Cerebellar nuclear complex (tissue), 1 donor: ENCODE measurements at places on chromosomes 3 and 15.

DNA sequence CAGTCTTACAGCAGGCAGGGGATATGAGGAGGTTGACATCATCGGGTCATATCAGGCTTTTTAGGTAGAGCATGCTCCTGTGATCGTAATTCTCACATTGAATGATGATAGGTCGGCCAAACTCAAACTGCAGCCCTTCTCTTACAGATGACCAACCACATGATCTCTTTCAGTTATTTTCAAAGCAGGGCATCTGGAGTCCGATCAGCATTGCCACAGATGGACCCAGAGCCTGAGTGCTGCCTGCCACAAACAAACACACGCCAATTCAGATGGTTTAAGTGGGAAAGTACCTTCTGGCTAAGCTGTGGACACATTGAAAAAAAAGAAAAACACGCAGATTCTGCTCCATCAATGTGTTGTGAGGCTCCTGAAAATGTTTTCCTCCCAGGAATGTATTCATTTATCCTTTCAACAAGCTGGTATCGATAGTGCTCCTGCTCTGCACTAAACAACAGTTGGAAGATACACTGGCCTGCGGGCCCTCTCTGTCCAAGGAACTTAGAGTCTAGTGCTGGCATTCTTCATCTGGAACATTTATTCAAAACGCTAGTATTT is 31.2 kb downstream of the ARPP21 start:
- peak; percentile 67 for DNase-seq

DNA sequence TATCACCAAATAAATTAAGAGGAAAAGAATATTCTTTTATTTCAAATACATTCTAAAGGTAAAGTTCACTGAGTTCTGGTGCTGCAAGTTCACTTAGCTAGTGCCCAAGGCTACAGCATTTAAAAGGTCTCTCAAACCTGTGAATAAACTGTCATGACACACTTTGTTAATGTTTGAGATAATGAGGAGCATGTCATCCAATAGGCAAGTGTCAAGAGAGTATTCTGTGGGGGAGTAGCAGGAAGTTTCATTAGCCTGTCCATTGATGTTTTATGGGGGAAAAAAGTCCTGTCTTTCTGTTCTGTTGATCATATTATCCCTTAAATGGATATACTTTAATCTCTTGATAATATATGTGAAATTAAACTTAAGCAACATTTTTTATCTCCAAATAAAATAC is 4.0 kb downstream of the SPESP1 start:
- DNase-seq, result no peak

GRCh38 chr15:45631776-45632175 is 3.1 kb upstream of the SQOR start:
- DNase-seq, result no peak

GRCh38 chr3:100613721-100614390 is 4.5 kb downstream of the ADGRG7 start:
- no peak for DNase-seq

DNA sequence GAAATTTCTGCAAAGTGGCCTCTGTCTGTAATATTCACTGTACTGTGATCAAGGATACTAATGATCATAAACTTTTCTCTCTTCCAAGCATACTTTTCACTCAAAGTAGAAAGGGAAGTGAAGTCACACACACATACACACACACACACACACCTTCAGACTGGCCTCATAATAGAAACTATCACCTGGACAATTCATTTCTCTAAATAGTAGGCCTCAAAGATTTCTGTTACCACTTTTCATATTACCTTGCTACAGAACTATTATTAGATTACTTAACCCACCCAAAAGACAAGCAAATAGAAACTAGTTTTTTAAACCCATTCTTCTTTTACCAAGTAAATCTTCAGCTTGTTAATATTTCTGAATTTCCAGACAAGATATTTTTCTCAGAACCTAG is 12.2 kb downstream of the CPB1 start:
- no peak for DNase-seq

DNA sequence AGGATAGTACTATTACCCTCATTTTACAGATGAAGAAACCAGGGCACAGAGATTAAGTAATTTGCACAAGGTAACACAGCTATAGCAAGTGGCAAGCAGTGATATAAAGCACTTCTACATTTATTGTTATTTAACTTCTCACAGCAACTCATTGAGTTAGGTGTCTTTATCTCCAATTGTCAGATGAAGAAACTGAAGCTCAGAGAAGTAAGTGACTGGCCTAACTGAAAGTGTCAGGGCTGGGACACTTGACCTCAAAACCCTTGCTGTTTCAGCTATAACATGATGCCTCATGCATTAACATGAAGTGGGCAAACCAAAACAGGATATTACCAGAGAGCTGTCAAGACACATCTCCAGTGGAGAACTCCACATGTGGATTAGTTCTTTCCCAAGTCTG is 65.8 kb upstream of the LEKR1 start:
- no peak for DNase-seq

GRCh38 chr3:151890721-151891141 is 17.3 kb downstream of the SUCNR1 start:
- DNase-seq, result no peak

DNA sequence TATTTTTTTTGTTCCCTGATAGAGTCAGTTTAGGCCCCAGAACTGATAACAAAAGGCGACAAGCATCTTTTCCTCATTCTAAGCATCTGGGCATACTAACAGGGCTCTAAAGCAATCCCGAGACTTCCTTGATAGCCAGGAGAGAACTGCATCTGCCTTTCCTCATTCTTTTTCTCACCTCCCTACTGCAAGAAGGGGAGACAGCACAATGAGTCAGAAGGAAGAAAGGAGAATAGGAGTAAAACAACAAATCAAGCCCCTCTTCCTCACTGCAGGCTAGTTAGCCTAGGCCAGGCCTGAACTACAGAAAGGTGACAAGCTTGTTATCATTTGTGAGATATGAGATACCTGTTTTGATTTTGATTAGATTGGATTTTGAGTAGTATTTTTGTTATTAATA is 97.9 kb downstream of the NAALADL2 start:
- DNase-seq, result no peak

- DNase-seq, result no peak
Observed at GRCh38 chr3:168117853-168118313, 22.2 kb upstream of the GOLIM4 start.

DNA sequence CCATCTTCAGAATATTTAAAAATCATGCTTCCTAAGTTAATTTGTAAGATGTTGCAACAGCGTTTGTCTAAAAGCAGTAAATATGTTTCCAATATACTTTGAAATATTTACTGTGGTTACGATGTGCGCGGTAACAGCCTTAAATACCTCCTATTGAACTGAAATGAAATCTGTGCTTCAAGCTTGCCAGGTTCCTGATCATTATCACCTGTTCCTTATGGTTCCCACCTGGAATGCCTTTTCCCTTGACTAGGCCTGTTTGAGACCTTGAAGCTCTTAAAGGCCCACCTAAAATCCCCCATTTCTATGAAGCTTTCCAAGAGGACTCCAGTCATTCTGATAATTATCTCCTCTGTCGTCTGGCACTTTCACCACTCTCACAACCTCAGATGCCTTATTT is 146.7 kb downstream of the NAALADL2 start:
- DNase-seq, result no peak

- no peak for DNase-seq
Observed at GRCh38 chr15:92921215-92922131, 21.3 kb downstream of the CHD2 start.

GRCh38 chr15:75867449-75867848 is 24.2 kb downstream of the UBE2Q2 start:
- no peak for DNase-seq

DNA sequence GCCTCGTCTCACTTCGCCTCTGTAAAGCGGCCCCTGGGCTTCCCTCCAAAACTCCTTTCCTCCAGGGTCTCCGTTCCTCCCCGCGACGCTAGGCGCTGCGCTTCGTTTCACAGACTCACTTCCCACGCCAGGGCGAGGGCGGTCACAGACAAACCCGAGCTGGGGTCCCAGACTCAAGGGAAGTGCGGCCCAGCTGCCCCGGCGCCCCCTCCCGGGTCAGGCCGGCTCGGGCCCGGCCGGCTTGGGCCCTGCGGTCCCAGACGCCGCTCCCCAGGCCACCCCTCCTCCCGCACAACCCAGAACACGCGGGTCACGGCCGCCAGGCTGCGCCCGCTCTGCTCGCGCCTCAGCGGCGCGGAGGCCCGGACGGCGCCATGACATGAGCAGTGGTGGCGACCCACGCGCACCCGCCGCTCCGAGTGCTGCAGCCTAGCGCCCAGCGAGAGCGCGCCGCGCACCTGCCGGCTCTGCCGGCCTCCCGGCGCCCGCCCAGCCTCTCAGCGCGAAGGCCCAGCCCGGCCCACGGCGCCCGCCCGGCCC is 547 bp downstream of the NUP210 start:
- DNase-seq, result no peak

DNA sequence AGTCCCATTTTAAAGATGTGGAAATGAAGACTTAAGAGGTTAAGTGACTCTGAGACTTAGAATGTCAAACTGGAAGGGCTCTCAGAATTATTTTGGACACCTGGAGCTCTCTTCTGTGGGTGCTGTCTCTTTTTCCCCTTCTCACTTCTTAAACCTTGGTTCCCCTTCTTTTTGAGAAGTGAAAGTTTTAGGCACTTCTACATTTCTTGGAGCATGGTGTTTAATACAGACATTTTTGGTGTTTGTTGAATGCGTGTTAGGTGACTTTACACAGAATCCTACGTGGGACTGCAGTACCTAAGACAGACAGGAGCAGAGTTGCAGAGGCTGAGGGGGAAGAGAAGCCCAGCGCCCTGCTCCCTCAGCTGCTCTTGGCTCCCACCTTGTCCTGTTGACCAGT is 133.3 kb downstream of the MDFIC2 start:
- no peak for DNase-seq

DNA sequence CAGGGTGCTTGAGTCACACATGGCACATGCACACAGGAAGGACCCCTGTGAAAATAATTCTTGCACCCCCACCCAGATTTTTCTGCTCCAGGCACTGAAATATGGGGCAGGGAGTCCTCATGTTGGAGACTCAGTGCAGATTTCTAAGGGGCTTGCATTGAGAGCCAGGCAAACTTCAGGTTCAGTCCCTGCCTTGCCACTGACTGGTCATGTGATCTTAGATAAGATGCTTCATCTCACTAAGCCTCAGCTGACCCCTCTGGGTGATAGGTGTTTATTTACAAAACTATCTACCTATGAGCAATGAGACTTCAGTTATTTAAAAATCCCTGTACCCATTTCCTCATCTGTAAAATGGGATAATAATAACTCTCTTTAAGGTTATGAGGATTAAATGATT is 30.1 kb upstream of the C3orf80 start:
- no peak for DNase-seq

DNA sequence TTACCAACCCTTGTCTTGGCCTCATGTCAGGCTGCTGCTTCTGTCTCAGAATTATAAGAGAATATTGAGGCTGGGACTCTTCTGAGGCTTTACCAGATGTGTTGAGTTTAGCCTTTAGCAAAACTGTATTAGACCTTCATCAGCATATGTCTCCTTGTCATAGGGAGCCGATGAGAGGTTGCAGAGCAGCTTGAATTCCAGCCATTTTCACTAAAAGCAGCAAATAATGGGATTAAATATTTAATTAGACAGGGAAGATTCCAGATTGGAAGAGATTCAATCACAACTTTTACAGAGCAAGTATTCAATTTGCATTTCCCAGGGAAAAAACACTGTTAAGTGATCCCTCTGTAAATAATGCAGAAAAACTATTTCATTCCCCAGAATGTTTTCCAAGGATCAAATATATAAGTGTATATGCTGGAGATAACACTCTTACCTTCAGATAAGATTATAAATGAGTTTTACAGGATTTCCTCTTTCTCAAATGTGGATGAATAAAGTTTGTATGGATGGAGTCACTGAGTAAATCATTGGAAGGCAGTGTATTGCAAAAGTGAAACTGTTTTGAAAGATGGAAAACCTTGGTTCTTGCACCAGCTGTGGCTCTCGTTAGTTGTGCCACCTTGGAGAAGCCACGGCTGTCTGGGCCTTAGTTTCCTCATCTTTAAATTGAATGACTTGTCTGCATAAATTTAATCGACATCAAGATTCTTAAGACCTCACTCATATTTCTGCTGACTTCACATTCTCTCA is 466.4 kb upstream of the SGO1 start:
- no peak for DNase-seq

- DNase-seq, result no peak
Observed at GRCh38 chr3:10788451-10788850, 27.6 kb upstream of the SLC6A11 start.

GRCh38 chr3:46703013-46703520 is 1.9 kb downstream of the TMIE start:
- DNase-seq, result no peak

DNA sequence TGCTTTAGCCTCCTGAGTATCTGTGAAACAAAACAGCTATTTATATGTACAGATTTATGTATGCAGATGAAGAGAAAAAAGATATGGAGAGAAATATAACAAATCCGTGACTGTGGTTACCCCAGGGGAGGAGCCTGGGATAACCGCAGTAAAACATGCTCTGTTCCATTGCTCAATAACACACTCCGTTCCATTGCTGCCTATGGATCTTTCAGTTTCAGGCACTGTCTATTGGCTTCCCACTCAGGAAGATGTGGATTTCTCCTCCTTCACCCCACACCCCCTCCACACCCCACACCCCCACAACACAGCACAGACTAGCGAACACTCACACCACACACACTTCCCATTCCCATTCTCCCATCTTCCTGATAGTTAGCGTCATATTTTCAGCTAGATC is 47.9 kb downstream of the CDCP1 start:
- no peak for DNase-seq

GRCh38 chr15:94346282-94346681 is 114.9 kb downstream of the MCTP2 start:
- DNase-seq, result no peak

DNA sequence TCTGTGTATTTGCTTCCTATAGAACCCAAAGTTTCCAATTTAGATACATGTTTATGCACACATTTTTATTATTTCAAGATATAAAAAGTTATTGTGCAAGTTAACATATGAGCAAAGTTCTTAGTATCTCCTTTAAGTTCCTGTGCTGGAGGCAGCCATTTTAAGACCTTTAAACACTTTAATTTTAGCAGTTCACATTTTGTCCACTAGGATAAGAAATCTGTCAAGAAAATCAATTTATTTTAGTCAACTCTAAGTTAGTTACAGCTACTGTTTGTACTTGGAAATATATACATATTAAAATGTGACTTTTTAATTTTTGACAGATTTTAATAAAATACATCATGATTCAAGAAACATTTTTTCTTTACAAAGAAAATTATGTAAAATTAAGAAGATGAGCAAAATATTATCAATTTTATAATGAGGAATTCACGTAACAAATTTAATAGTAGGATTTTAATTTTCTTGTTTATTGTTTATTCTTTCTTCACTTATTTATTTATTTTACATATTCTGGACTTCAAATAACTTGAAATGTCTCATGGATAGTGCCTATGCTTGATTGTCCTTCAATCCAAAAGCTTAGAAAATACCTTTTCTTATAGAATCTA is 402.6 kb upstream of the GBE1 start:
- no peak for DNase-seq
